ENCODE measurements at places on chromosomes 4 and X.

- no peak for DNase-seq
These were observed 93.6 kb downstream of the IRF2 start for GRCh38 chr4:184380707-184381106.

- DNase-seq: no peak
These were observed 323.2 kb downstream of the RAB28 start for GRCh38 chr4:13160920-13161319.

DNA sequence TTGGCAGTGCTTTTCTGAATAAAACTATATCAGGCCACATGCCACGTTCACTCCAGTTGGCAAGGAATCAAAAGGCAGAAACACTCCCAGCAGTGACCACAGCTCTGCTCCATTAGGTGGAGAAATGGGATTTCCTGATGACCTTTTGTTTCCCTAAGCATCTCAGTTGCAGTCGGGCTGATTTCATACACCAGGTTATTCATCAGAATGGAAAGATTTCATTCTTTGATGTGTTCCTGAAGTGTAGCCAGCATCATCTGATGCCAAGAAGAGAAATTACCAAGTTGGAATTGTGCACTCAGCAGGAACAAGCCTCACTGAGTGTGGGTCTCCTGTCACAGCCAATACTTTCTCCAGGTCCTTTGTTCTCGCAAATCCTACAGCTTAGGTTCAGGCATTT, 193.7 kb downstream of the SPATA18 start:
- DNase-seq: no peak

- no peak for DNase-seq
These were observed 43.1 kb upstream of the BOD1L1 start for GRCh38 chr4:13670456-13671160.

DNA sequence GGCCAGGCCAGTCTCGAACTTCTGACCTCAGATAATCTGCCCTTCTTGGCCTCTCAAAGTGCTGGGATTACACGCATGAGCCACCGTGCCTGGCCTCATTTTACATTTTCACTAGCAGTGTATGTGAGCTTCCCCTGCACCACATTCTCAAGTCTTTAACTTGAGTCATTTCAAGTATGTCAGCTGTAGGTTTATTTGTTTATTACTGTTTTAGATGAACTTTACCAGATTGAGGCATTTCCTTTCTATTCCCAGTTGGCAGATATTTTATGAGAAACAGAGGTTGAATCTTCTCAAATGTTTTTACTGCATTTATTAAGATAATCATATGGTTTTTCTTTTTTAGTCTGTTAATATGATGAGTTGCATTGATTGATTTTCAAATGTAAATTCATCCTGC, 114.6 kb upstream of the SH3RF1 start:
- DNase-seq: no peak

- DNase-seq: no peak
These were observed 294.1 kb downstream of the GBA3 start for GRCh38 chr4:22986881-22987280.

GRCh38 chrX:15785176-15785750, 5.0 kb upstream of the ZRSR2 start:
- DNase-seq: no peak

DNA sequence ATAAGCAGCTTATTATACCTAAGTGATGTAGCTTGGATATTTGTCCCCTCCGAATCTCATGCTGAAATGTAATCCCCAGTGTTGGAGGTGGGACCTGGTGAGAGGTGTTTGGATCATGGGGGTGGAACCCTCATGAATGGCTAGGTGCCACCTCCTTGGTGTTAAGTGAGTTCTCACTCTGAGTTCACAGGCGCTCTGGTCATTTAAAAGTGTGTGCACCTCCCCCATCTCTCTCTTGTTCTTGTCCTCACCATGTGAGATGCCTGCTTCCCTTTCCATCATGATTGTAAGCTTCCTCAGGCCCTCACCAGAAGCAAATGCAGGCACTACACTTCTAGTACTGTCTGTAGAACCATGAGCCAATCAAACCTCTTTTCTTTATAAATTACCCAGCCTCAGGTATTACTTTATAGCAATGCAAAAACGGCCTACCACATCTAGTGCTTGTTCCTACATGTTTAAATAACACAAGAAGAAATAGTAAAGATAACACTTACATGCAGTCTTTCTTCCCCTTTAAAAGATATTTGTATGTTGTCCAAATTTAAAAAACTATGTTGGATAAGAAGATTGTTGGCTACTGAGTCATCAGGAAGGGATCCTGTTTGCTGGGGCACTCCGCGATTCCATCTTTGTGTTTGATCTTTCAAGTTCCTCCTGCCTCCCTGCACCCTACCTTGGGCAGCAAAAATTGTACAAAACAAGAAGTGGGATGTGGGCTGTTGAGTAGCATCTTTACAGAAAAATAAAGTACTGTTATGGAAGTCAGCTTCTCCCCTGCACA, 29.7 kb downstream of the PPP1R2C start:
- no peak for DNase-seq

Data from effector memory CD4-positive, alpha-beta T cell (primary cell).